Pancreas (tissue), 10 donors: ENCODE measurements at places on chromosomes 5 and 9. TPM values are rescaled to one million over a fixed set of nuclear protein-coding genes. Genes with fewer than 3 reads are reported as not detected.

DNA sequence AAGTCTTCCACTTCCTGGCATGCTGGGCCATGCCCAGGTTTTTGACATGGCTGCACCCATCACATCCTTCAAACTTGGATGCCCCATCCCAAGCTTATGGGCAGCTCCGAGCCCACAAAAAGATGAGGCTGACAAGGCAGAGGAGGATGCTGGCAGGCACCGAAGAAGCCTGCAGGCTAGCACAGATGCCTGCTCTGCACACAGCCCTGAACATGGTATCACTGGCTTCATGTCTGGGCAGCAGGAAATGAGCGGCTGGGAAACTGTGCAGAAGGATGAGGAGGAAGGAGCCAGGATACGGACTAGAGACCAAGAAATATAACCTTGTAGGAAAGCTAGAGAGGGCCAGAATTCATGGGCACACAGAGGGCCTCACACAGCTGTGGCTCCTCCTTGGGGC is 14.8 kb downstream of the CAMK2A start:
- no peak for DNase-seq

- no peak for DNase-seq
Measured at GRCh38 chr9:94631599-94631998, 7.7 kb downstream of the FBP1 start.

GRCh38 chr9:114030364-114030763 is 47.7 kb downstream of the AMBP start:
- DNase-seq: no peak

GRCh38 chr5:143341807-143342570 is 61.5 kb downstream of the NR3C1 start:
- DNase-seq: no peak

The PLPPR1 gene
- 0.78 TPM for total RNA-seq

The CYLC2 gene
- not detected for total RNA-seq
